M059J (cell line): ENCODE measurements at places on chromosomes 16 and 17. TPM values are rescaled to one million over a fixed set of nuclear protein-coding genes. Genes with fewer than 3 reads are reported as not detected.

The GNPTG gene
- 43.8 and 50.1 TPM in 2 replicates for total RNA-seq

The CD300LB gene
- total RNA-seq = not detected in 2 replicates

The SDR42E2 gene
- total RNA-seq = not detected in 2 replicates

The STAC2 gene
- total RNA-seq = 0.07 TPM in 1 of 2 replicates, not detected in the other

The ZCCHC14 gene
- 3.4 and 7.8 TPM in 2 replicates for total RNA-seq

DNA sequence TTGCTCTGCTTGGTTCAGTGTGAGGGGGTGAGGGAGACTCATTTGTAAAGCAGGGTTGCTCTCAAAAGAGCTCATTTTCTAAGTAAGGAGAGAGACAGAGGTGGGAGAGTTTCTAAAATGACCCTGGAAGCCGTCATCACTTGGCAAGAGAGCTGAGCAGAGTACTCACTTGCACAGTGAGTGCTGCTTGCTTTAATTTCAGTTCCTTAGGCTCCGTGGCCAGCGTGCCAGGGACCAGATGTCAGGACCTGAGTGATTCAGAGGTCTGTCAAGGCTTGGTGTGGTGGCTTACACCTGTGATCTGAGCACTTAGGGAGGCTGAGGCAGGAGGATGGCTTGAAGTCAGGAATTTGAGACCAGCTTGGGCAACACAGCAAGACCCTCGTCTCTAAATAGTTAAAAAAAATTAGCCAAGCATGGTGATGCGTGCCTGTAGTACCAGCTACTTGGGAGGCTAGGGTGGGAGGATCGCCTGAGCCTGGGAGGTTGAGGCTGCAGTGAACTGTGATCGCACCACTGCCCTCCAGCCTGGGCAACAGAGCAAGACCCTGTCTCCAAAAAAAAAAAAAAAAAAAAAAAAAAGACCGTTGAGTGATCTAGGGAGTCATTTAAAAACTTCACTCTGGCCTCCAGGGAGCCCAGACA, 10.7 kb downstream of the ZNF205 start:
- DNase-seq = peak; percentile 13

- DNase-seq = peak; percentile 27
Measured at GRCh38 chr16:12881740-12882139, 19.7 kb upstream of the SHISA9 start.

DNA sequence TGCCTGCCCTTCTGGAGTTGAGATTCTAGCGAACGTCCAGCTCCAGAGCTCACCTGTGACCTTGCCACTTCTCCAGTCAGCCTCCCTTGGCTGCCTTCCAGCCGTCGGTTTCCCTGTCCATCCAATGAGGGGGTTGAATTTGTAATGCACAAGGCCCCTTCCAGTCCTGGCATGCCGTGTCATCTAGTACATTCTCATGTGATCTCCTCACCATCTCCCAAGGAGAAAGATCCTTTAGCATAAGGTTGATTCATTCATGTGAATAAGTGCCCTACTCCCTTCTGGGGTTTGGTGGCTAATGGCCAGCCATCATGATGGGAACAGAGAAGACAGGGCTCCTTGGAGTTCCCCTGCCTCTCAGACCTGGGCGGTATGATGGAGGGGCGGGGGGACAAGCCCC, 18.9 kb upstream of the ABCC3 start:
- DNase-seq = no peak

DNA sequence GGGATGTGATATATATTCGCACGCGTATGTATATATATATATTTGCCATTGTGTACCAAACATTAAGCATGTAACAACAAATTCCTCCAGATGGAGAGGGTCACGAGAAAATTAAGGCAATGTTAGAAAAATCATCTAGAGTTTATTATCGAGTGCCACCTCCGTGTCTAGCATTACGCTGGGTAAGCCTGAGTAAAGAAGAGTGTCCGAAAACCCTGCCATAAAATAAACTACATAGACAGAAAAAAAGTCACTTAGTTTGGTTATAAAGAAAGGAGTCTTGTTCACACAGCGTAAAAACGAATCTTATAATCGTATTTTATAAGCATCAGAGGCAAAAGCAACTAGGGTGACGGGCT, 644 bp upstream of the RHOT1 start:
- DNase-seq = no peak

DNA sequence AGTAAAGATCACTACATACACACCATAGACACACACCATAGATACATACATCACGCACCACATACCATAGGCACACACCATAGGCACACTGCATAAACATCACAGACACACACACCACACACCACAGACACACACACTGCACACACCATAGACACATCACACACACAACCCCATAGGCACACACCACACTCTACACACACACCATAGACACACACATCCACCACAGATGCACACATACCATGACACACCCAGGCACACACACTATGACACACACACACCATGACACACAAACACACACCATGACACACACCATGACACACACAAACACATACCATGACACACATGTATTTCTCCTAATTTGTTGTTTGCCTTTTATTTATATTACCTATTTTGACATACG, 14.1 kb downstream of the TBC1D16 start:
- DNase-seq = no peak

GRCh38 chr17:45038728-45039634, 12.5 kb downstream of the DCAKD start:
- no peak for DNase-seq
